ENCODE measurements at places on chromosomes 12 and 14.

DNA sequence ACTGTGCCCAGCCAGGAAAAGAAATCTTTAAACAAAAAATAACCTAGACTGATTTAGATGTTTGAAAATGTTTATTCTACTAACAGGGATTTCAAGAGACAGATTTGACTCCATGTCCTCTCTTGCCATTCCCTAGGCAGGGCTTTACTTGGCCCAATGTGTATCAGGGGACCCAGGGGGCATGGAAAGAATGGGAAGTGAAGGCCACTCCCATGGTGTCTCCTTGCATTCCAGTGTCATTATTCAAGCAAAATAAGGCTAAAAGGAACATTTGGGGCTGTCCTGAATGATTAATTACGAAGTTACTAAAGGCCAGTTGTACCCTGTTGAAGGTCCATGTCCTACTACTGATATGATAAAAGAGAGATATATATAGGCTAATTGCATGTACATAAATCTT lies 151.9 kb upstream of the ATF7IP start:
- DNase-seq: no peak

GRCh38 chr12:91316907-91317269 lies 134.3 kb upstream of the DCN start:
- no peak for DNase-seq

GRCh38 chr14:58119381-58119780 lies 32.6 kb downstream of the ARMH4 start:
- DNase-seq: no peak

DNA sequence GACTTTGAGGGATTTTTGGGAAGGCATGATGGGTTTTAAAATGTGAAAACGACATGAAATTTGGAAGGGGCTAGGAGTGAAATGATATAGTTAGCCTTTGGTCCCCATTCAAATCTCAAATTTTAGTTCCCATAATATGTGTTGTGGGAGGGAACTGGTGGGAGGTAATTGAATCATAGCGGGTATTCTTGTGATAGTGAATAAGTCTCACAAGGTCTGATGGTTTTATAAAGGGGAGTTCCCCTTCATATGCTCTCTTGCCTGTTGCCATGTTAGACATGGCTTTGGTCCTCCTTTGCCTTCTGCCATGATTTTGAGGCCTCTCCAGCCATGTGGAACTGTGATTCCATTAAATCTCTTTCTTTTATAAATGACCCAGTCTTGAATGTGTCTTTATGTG lies 72.8 kb downstream of the SLC16A7 start:
- no peak for DNase-seq

GRCh38 chr14:66003082-66003730 lies 483.0 kb upstream of the CCDC196 start:
- no peak for DNase-seq

- DNase-seq: no peak
These were observed 80.5 kb downstream of the MED13L start for GRCh38 chr12:116196752-116197718.

GRCh38 chr14:99628887-99629618 lies 15.9 kb upstream of the HHIPL1 start:
- peak; percentile 62 for DNase-seq

DNA sequence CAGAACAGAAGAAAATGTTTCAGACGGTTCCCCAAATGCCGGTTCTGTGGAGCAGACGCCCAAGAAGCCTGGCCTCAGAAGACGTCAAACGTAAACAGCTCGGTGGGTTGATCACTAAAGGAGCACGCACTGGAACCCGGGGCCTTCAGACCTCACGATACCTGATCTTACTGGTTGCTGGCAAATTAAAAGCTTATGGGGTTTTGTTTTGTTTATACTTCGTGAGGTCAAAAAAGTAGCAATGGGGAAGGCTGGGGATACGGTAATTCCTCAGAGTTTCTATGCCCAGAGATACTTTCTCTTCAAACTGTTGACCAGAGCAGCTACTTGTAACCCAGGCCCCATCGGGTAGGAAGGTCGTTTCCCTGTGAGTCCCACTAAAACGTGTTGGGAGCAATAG lies 1.7 kb downstream of the CDKN1B start:
- DNase-seq: no peak

DNA sequence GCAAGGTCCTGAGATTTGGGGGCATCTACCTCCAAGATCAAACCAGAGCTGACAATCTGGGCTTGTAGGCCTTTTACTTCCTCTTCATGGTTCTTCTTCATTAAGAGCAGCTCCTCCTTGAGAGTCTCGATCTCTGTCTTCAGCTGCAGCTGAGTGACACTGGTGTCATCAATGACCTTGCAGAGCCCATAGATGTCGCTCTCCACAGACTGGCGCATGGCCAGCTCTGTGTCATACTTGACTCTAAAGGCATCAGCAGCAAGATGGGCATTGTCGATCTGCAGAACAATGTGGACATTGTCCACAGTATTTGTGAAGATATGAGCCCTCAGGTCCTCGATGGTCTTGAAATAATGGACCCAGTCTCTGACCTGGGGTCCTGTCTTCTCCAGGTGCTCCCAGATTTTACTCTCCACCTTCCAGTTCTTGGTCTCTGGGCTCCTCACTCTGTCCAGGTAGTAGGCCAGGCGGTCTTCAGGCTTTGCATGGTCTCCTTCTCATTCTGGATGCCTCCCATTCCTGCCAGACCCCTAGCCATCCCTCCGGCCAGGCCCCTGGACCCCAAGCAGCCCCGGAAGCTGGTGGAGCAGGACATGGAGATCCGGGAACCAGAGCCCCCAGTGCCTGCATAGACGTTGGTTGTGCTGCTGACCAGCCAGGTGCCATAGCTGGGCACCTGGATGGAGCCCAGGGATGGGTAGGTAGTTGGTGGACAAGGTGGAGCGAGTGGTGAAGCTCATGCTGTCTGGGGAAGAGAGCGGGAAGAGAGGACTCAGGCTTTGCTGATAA lies 141.0 kb downstream of the MSRB3 start:
- DNase-seq: no peak

- no peak for DNase-seq
These were observed 88.0 kb downstream of the KIF21A start for GRCh38 chr12:39354955-39355354.

- no peak for DNase-seq
These were observed 456.2 kb upstream of the MGAT4C start for GRCh38 chr12:86712425-86712843.

DNA sequence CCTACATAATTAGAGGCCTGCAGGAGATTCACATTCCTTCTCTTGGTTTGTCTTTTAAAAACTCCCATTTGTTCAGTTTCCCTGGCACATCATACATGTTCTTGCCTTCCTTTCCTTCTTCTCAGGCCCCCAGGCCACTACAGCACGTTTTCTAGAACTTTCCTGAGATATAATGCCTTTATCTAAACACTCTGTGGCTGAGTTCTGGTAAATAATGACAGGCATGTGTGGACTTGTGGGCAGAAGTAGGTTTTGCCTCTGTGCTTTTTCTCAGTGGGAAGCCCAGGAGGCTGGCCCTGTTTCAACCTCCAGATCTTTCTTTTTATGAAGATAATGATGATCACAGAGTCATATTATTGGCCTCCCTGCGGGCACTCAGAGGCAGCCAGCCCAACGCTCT lies 117.2 kb downstream of the TMX1 start:
- no peak for DNase-seq

- no peak for DNase-seq
These were observed 29.3 kb downstream of the CMKLR1 start for GRCh38 chr12:108309674-108310312.

DNA sequence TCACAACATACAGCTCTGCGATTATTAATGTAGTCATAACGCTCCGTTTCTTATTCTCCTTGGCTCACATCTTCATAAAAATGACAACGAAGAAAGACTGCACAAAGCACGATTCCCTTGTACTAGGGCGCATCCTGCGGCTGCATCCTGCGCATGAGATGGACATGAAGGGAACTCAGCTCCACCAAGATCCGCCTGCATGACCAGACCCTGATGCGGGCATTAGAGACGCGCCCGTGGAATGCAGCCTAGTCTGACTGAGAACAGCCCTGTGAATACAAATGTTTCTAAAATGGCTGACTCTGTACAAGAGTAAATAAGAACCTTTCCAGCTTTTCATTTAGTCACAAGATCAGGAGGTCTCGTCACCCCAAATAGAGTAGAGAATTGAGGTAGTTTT lies 422.2 kb downstream of the NOVA1 start:
- DNase-seq: no peak

GRCh38 chr12:125203145-125203765 lies 138.0 kb downstream of the AACS start:
- no peak for DNase-seq

All from stimulated activated CD4-positive, alpha-beta T cell treated with anti-CD3 and anti-CD28 coated beads, Interleukin-12 subunit alpha, Interleukin-12 subunit beta, amount 100 ng/mL, for 48 hours (primary cell).